NCI-H82 (cell line): ENCODE measurements at places on chromosomes 7 and 10.

DNA sequence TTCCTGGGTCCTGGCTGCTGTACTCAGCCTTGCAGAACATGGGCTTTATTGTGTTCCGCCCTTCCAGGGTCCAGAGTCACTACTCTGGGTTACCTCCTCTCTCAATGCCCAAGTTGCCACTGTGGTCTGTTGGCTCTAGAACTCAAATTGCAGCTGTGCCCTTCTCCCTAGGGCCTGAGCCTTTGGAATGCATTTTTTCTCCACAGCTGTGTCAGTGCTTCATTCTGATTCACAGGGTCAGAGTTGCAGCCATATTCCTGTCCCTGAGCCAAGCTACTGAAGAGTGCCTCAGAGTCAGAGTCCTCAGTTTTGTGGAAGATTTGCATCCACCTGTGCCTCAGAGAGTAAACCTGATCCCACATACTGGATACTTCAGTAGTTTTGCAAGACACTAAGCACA is 167.5 kb downstream of the ITGB1 start:
- no peak for DNase-seq

- no peak for DNase-seq
Observed at GRCh38 chr7:31071645-31072029, 19.5 kb downstream of the ADCYAP1R1 start.

DNA sequence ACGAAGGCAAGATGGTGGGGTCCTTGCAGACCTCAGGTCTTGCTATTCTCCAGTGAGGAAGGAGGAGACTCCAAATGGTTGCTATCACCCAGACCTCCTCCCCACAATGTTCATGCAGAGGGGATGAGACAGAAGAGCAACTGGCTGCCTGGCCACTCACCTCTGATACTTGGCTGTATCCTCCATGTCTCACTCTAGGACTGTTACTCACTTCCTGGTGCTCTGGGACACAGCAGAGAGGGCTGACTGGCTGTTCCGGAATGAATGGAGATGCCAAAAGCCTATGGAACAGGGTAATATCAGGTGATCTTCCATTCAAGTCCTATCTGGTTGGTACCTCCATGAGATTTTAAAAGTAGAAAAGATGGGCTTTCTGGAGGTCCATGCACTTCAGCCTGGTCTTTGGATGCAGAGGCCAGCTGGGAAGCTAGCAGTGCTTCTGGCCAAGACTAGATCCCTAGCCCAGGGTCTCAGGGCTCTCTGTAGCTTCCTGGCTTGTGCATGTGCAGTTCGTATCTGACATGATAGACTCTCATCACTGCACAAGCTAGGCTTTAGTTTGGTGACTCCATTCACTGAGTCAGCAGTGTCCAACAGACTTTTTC is 27.0 kb upstream of the ABI1 start:
- no peak for DNase-seq

DNA sequence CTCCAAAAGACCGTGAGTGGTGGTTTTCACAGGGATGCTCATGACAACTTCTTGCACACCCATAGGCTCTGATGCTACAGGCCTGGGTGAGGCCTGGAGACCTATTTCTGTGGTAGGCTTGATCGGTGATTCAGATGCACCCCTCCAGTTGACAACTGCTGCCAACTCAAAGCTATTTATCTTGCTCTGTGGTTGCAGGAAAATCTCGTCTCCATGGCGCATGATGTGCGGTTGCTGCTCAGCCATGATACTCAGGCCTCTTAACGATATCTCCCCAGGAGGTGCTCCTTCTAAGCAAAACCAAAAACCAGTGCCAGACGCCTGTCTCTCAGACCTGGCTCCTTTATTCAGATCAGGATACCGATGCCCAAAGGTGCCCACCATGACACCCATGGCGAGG is 31.4 kb downstream of the C10orf90 start:
- DNase-seq: no peak

GRCh38 chr10:103265717-103266329 is 11.1 kb upstream of the INA start:
- DNase-seq: no peak

DNA sequence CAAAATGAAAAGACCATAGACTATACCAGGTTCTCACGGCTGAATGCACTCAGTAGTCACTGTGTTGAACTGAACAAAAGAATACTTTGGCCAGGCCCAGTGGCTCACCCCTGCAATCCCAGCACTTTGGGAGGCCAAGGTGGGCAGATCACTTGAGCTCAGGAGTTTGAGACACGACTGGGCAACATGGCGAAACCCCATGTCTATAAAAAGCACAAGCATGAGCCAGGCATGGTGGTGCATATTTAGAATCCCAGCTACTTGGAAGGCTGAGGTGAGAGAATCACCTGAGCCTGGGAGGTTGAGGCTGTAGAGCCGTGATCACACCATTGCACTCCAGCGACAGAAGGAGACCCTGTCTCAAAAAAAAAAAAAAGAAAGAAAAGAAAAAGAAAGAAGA is 12.5 kb downstream of the SFXN4 start:
- no peak for DNase-seq

GRCh38 chr10:86177537-86178155 is 188.9 kb downstream of the GRID1 start:
- DNase-seq: no peak

DNA sequence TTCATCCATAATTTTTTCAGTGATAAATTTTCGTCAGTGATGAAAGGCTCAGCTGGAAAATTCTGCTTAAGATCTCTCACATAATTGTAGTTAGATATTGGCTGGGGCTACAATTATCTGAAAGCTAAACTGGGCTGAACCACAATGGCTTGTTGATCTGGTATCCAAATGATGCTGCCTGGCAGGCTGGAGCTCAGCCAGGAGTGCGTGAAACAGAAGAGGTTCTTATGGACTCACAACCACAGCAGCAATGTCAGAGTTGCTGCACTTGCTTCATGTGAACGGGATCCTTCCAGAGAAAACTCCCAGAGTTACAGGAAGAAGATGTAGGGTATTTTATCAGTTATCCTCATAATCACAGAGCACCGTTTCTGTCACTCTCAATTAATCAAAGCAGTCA is 533.2 kb upstream of the POM121L12 start:
- DNase-seq: no peak
